ENCODE measurements at places on chromosomes 2 and 18.

DNA sequence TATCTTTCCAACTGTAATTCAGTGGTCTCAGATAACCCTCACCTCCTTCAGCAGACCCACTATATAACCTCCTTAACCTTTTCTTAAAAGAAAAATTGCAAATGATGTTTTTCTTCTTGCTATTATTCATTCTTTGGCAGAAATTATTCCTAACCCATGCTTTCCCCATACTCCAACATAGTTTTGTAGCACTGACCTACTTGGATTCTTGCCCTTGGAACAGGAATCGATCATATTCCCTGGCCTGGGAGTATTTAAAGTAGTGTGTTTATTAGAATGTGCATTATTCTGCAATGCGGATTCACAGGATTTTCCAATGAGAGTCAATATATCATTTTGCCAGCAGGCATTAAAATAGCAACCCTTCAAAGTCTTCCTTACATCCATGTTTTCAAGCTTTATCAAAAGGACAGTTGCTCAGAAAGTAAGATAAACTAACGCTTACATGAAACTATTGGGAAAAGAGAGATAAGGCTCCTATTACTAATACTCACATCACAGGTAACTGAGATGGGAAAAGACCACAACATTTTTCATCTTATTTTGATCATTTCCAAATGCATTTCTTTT, 37.4 kb downstream of the CHN1 start:
- DNase-seq = no peak

GRCh38 chr2:98634406-98635092, 26.2 kb downstream of the UNC50 start:
- no peak for DNase-seq

- no peak for DNase-seq
Observed at GRCh38 chr2:11659851-11660250, 10.1 kb downstream of the NTSR2 start.

DNA sequence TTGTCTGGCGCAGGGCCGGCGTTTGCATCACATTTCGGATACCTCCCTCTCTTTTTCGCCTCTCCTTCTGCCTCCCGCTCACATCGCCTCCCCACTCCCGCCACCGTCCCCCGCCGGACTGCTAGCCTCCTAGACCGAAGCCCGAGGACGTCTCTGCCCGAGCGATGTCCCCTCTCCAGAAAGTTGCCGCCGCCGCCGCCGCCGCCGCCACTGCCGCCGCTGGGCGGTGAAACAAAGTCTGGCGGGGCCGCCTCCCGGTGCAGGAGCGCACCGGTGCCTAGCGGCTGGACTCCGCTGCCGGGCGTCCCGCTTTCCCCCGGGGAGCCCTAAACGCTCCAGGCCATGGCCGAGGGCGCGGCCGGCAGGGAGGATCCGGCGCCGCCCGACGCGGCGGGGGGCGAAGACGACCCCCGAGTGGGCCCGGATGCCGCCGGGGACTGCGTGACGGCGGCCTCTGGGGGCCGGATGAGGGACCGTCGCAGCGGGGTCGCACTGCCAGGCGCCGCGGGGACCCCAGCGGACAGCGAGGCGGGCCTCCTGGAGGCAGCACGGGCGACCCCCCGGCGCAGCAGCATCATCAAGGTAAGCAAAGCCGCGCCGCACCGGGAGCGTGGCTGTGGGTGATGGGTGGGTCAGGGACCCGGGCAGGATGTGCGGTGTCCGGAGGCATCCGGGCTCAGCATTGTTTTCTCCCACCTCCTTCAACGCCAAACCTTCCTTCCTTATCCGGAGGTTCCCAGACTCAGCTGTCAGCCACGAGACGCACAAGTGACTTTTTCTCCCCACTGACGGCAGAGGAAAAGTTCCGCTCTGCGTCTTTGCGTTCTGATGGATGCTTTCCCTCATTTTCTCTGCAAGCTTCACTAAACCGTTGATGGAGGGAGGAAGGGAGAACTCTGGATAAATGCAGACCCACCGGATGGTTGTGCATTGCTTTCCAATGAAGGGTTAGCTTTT, 643 bp downstream of the PLCL1 start:
- peak; percentile 12 for DNase-seq

DNA sequence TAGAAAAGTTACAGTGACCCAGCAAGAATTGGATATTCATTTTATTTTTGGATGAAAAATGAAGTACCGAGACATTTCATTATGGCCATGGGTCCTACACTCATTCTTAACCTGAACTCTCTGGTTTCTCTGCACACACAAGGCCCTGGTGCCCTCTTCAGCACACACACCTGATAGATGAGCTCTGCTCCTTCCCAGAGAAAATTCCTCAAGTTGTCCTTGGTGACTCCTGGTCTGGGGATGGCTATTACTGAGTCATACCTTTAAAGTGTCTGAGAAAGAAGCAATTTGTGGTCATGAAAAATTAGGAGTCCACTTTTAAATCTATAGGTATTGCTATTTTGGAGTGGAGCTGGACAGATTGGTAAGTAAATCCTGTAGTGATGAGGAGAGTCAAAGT, 311.5 kb downstream of the CDH2 start:
- DNase-seq = no peak

All from activated naive CD4-positive, alpha-beta T cell (primary cell).